A549 treated with CpdA at 1 μM for 4 hours (cell line): ENCODE measurements at places on chromosomes 5 and 9. TPM values are rescaled to one million over a fixed set of nuclear protein-coding genes. Genes with fewer than 3 reads are reported as not detected.

Gene IFNK
- not detected in 5 replicates for total RNA-seq

Gene MAMDC2
- 0.17 to 0.38 TPM (median 0.25 TPM) in 5 replicates for total RNA-seq

Gene DRD1
- total RNA-seq = 0.83 to 1.4 TPM (median 1.0 TPM) in 5 replicates

Gene SOHLH1
- total RNA-seq = 0.07 to 0.09 TPM in 2 of 5 replicates, not detected in the others
